CD4-positive, alpha-beta T cell (primary cell): ENCODE measurements at places on chromosomes 5 and 9. TPM values are rescaled to one million over a fixed set of nuclear protein-coding genes. Genes with fewer than 3 reads are reported as not detected.
A peak's percentile ranks its signal among the peaks of the same experiment; 100 is the strongest.

DNA sequence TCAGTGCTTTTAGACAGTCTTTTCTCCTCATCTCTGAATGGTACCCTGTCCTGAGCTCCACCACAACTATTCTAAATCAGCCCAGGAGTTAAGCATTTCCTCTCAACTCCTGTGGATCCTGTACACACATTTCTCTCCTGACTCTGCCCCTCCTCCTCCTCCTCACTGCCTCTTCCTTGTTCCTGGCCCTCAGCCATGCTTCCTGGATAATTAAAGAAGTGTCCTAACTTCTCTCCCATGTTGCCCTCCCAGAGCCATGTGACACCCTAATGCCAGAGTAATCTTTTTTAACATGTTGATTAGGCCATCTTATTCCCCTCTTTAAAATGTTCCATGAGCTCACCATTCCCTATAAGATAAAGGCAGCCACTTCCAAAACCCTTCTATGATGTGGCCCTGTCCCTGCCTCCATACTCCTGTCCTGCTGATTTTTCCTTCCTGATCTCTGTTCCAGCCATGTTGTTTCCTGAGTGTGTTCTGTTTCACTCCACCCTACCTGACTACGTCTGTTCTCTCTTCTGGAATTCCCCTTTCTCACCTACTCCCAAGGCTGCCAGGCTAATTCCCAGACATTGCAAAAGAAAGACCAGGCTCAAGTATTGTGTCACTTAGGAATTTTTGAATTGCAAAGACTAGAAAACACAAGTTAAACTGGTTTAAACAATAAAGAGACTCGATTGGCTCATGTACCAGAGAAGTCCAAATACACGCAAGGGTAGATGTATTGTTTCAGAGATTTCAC is 295.2 kb downstream of the MAST4 start:
- H3K27ac ChIP-seq = no peak overlapping the region
- no peak overlapping the region for H3K4me3 ChIP-seq
- H3K36me3 ChIP-seq = no peaks in the 10 kb centered on the region
- H3K27me3 ChIP-seq = no peaks in the 10 kb centered on the region

DNA sequence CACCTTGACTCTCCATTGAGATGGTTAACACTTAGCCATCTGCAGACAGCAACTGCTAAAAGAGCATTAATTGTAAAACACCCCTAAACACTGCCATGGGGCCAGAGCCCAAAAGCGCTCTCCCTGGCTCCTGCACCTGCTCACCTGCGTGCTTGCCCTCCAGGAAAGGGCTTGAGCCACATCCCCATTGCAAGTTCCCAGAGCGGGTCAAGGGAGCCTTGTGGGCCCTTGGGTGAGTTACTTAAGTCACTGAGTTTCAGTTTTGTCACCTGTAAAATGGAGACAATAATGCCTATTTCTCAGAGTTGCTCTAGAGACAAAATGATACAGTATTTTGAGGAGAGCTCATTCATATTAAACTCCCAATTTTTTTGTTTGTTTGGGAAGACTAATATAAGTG is 967.8 kb downstream of the PTPRD start:
- no peak for DNase-seq
- H3K4me3 ChIP-seq = no peak overlapping the region
- H3K4me1 ChIP-seq = no peaks in the 10 kb centered on the region
- H3K27ac ChIP-seq = no peak overlapping the region
- H3K27me3 ChIP-seq = no peaks in the 10 kb centered on the region

DNA sequence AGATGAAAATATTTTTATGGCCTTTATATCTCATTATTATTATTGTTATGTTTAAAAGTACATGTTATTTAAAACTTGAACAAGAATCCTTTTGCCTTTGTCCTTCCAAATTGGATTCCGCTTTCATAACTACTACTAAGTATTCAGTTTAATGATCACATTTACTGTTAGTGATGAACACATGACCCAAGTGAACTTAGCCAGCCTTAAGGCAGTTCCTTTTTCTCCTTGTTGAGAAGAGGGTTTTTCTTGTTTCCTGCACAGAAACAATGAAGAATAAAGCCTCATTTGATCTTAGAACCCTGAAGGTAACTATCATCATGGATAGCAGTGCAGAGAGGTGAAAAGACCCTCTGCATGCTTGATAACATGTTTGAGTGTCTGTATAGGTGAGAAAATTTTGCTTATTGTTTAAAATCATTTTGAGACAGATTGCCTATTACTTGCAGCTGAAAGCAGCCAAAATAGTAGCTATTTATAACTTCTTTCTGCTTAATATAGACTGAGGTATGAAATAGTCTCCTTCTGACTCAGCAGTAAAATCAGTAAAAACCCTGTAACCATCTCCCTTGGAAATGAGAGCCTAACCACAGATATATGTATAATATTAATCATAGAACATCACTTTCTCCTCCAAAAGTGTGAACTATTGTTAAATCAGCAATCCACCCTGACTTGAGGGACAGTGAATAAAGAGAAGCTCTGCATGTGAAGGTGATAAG is 266.2 kb downstream of the SPATA31D1 start:
- no peak overlapping the region for H3K4me3 ChIP-seq
- H3K27me3 ChIP-seq = no peaks in the 10 kb centered on the region
- no peaks in the 10 kb centered on the region for H3K4me1 ChIP-seq
- no peaks in the 10 kb centered on the region for H3K36me3 ChIP-seq

DNA sequence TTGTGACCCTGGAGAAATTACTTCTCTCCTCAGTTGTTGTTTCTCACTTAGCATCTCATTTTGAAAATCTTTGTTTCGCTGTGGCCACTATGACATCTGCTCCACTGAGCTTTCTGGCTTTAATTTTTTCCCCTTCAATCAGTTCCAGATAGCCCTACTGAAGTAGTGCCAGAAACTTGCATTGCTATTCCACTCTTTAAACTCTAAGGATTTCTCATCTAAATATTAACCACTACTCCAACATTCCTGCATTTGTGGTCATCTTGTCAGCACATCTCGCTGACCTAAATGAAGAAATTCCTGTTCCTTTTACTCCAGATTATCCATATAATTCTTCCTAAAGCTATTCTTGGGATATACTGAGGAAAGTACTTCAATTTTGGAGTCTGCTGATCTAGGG is 15.3 kb upstream of the NOL6 start:
- H3K4me3 ChIP-seq = no peak overlapping the region
- no peaks in the 10 kb centered on the region for H3K4me1 ChIP-seq
- no peak overlapping the region for H3K27ac ChIP-seq
- DNase-seq = no peak

GRCh38 chr9:2209400-2209799 is 194.3 kb downstream of the SMARCA2 start:
- H3K4me1 ChIP-seq = no peaks in the 10 kb centered on the region
- no peak overlapping the region for H3K27ac ChIP-seq
- H3K36me3 ChIP-seq = no peaks in the 10 kb centered on the region
- H3K4me3 ChIP-seq = no peak overlapping the region
- no peaks in the 10 kb centered on the region for H3K27me3 ChIP-seq
- DNase-seq = no peak

The FAM221B gene
- total RNA-seq = not detected

- no peak overlapping the region for H3K27ac ChIP-seq
- no peaks in the 10 kb centered on the region for H3K27me3 ChIP-seq
- H3K36me3 ChIP-seq = no peaks in the 10 kb centered on the region
Measured at GRCh38 chr5:50751064-50751657, 84.7 kb downstream of the PARP8 start.

The ZFP2 gene
- 0.36 TPM for total RNA-seq

The HSD17B3 gene
- total RNA-seq = 0.42 TPM

DNA sequence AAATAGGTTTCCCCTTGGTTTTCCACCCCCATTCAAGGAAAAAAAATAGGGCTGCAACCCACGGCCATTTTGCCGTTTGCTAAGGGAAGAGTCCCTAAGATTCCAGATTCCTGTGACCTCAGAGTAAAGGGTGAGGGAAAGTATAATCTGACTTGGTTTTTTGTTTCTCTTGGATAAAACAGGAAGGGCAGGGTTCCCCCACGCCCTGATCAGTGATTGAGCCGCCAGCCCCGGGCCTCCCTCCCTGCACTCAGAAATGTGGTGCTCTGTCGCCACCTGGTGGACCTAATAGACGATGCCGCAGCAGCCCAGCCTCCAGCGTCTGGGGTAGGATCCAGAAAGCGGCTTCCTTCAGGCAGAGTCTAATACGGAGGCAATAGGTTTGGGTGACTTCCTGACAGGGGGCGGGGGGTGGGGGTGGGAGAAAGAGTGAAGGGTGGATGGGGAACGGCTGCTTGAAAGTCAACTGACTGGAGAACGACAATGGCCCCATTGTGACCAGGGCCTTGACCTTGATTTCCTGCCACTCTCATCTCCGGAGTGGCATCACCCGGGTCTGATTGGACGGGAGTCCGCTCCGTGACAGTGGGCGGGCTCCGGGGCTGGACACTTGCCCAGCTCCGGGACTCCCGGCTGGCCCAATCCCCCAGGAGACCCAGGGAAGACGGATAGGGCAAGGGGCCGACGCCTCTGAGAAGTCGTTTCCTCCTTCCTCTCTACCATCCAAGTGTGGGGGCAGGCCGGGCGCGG is 17.8 kb upstream of the CYSTM1 start:
- DNase-seq = peak; percentile 93
- H3K27ac ChIP-seq = no peak overlapping the region
- H3K27me3 ChIP-seq = no peaks in the 10 kb centered on the region
- no peaks in the 10 kb centered on the region for H3K36me3 ChIP-seq
- no peak overlapping the region for H3K4me3 ChIP-seq

The DMRT3 gene
- not detected for total RNA-seq

DNA sequence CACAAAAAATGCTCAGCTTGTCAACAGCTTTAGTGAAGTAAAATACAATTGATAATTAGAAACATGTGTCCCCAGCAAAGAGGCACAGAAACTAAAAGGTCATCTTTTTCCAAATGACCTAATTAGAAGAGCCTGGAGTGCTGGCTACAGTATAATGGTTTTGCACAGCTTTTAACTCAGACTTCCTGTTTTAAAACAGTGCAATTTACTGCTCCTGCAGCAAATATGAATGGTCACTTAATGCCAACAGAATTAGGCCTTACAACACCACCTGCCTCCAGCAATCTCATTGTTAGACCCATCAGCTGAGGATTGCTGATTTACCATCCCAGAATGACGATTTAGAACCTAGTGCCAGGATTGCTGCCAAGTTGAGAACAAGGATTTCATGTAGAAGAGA is 239.3 kb downstream of the CETN3 start:
- no peaks in the 10 kb centered on the region for H3K36me3 ChIP-seq
- H3K27ac ChIP-seq = no peak overlapping the region
- no peak for DNase-seq
- H3K4me3 ChIP-seq = no peak overlapping the region
- H3K27me3 ChIP-seq = no peaks in the 10 kb centered on the region
- H3K4me1 ChIP-seq = no peaks in the 10 kb centered on the region

DNA sequence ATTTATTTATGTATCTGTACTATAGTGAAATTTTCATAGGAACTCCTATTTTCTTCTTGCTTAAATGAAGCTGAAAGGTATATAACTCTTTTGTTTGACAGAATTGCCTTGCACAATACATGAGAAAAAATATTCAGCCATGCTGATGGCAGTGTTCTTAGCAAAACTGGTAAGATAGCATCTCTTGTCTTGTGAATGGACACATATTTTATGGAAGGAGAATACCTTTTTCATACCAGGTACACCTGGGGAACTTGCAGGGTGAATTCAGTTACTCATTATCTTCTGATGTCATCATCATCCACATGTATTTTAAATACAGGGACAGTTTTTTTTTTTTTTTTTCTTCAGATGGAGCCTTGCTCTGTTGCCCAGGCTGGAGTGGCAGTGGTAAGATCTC is 49.4 kb downstream of the MAMDC2 start:
- no peaks in the 10 kb centered on the region for H3K4me1 ChIP-seq
- H3K36me3 ChIP-seq = no peaks in the 10 kb centered on the region
- H3K27ac ChIP-seq = no peak overlapping the region
- DNase-seq = no peak
- H3K27me3 ChIP-seq = no peaks in the 10 kb centered on the region
- no peak overlapping the region for H3K4me3 ChIP-seq

DNA sequence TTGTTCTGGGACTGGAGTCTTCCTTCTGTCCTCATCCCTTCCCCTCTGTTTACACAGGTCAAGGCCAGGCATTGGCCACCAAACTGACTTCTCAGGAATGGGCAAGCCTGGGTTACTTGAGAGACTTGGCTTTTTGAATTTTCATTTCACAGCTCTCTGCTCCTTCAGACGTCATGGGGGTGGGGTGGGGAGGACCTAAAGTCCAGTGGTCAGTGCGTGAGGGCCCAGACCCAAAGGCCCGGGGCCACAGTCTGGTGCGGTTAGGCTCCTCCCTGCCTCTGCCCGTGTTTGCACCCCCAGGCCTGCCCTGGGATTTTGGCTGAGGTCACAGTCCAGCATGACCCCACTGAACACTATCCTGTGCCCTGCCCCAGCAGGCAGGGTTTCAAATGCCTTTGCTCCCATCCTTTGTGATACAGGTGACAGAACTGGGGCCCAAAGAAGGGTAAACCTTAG is 4.1 kb upstream of the CXXC5 start:
- peaks cover 2% of the 10 kb centered on the region for H3K36me3 ChIP-seq
- no peak overlapping the region for H3K4me3 ChIP-seq
- DNase-seq = no peak
- peaks cover 22% of the 10 kb centered on the region for H3K27me3 ChIP-seq

GRCh38 chr5:124126504-124127217 is 614.7 kb downstream of the CSNK1G3 start:
- no peak for DNase-seq
- no peaks in the 10 kb centered on the region for H3K27me3 ChIP-seq
- H3K4me3 ChIP-seq = no peak overlapping the region
- no peaks in the 10 kb centered on the region for H3K36me3 ChIP-seq
- H3K27ac ChIP-seq = no peak overlapping the region

DNA sequence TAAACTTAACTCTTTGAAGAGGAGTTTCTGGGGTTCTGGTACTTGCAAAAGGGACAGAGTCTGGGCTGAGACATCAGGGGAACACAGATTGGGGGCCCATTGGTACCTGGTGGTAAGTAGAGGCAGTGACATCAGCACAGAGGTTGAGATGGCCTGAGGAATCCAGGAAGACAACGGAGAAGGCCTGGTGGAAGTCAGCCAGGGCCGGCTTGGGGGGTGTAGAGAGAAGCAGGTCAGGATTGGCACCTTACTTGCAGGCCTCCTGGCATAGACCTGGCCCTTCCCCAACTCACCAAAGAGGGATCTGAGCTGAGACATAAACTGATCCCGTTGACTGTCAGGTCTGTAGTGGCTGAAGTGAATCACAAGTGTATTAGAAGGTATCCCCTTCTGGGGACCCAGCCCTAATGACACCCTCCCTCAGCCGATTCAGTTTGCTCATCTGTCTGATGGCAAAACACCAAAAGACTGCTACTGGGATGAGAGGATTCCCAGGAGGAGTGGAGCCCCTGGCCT is 5.5 kb downstream of the NOL6 start:
- no peak for DNase-seq
- H3K4me1 ChIP-seq = peaks cover 29% of the 10 kb centered on the region
- no peak overlapping the region for H3K4me3 ChIP-seq
- H3K27ac ChIP-seq = no peak overlapping the region
- H3K27me3 ChIP-seq = no peaks in the 10 kb centered on the region
- peaks cover 88% of the 10 kb centered on the region for H3K36me3 ChIP-seq
